ENCODE measurements at places on chromosomes 5 and 9.

DNA sequence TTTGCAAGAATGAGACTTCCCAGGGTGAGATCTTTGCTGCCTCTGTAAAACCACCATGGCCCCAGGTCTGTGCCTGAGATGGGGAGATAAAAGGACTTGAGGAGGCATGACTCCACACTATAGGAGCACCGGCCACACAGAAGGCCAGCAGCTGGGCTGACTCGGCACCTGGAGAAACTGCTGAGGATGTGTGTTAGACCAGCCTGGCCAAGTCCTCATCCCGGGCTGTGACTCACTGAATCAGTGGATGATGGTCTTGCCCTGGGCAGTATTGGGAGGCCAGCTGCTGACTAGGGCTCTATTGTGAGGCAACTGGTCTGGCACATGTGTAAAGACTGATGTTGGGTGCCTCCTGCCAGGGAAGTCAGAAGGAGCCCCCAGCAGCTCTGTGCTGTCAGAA lies 286.2 kb downstream of the ACTL7B start:
- DNase-seq, result no peak

DNA sequence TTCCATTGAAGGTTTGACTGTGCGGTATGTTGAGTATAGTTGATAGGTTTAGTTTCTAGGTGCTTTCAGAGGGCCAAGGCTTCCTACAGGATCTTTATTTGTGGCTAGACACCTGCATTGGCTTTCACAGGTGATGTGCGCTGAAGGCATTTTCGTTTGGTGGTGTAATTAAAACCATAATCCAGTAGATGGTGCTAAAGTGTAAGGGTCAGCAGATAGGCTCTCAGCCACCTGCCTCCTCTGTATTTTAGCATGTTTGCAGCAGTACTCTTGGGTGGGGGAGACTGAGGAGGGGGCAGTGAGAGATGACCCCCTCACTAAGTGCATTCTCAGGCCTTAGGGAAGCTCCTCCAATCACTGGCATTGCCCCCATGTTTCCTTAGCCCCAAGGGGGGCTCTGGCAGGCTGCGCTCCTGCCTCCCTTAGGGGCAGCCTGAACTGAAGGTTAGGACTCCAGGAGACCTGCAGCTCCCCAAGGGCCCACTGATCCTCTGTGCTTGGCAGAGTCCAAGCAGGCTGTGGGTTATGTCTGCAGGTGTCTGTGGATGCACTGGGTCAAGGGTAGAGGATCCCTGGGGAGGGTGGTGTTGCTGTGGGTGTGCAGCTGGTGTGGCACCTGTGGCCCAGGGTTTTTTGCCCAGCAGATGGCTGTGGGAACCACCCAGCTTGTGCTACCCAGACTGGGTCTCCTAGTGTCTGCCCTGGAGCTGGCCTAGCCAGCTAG lies 23.4 kb downstream of the CDK20 start:
- no peak for DNase-seq

DNA sequence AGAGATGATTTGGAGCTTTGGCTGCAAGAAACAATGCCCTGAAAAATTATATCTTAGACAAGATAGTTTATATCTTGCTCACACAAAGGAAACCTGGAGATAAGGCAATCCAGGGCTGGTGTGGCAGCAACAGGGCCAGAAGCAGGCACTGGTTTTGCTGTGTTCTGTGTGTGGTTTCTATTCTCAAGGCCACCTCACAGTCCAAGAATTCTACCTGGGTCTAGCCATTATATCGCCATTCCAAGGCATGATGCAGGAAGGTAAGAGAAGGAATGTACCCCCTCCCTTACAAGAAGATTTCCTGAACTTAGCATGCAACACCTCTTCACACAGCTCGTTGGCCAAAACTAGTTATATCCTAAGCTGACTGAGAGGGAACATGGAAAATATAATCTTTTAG lies 74.5 kb upstream of the MEGF10 start:
- DNase-seq, result no peak

DNA sequence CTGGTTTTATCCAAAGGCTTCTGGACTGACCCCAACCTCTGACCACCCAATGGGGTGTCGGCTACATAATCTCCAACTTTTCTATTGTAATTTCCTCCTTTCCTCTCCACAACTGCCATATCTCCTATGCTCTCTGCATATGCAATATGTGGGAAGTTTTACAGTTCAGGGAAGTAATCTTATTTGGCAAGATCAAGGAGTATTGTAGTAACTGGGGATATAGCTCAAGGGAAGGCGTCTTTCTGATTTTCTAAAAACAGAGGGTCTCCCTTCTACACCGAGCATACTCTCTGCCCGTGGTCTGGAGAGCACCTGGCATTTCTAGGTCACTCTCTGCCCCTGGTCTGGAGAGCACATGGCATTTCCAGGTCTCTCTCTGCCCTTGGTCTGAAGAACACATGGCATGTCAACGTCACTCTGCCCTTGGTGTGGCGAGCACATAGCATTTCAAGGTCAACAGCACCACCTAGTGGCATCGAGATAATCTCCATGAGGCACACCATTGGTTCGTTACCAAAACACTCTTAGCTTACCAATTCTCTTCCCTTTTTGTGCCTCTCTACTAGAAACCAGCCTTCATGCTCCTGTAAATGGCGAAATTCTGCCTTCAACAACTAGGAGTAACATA lies 616.4 kb upstream of the NUDT12 start:
- no peak for DNase-seq

- DNase-seq, result no peak
Measured at GRCh38 chr5:170104299-170104698, 1.4 kb upstream of the FOXI1 start.

- no peak for DNase-seq
Measured at GRCh38 chr5:98121036-98121936, 652.2 kb upstream of the RGMB start.

DNA sequence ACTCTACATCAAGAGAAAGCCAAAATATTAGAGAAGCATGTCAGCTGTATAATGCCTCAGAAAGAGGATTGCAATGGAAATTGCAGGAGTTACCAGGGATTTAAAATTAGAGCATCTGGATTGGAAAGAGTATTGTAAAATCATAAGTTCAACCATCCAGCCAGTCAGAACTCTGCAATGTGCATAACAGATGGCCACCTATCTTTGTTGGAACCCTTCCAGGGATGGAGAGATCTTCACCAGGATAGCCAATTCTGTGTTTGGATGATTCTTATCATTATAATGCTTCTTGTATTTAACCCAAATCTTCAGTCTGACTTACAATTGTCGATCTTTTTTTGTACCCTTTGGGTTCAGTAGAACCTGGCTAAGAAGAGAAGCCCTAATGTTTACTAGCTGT lies 164.4 kb downstream of the TLR4 start:
- no peak for DNase-seq

DNA sequence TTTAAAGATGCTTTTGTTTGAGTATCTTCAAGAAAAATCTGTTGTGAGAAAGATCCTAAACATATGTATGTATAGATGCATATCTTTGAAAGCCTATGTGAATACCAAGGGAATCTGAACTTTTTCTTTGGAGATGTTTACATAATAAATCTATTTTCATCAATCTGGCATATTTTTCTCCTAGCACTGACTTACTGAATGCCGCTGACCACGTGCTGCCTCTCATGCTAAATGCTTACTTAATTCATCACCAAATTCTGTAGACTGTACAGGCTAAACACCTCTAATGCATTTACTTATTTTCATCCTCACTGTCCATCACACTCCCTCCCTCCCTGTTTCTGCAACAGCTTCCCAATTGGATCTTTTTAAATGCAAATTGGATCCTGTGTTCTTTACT lies 566.2 kb upstream of the WWC1 start:
- DNase-seq, result no peak

- no peak for DNase-seq
Measured at GRCh38 chr5:53311681-53312080, 168.7 kb upstream of the FST start.
